ENCODE measurements at places on chromosomes 2 and 18.

GRCh38 chr2:45436456-45436855 lies 174.6 kb downstream of the SRBD1 start:
- DNase-seq: no peak

DNA sequence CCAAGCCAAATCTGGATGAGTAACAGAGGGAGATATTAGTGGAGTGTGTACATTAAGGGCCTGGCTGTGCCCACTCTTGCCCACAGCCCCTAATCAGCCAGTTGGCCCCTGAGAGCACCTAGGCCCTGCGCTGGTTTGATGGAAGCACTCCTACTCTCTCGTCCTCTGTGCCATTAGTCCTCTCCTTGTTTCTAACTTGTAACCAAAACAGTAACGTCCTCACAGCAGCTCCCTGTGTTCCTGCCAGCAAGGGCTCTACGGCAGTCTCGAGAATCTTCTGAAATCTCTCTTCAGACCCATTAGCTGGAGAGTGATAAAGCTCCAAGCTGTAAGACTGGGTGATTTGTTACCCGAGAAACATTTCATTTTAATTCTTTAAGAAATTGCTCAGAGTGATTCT lies 76.1 kb downstream of the LRRC30 start:
- no peak for DNase-seq

- no peak for DNase-seq
These were observed 376.5 kb downstream of the TMEM182 start for GRCh38 chr2:103138123-103138901.

- peak; percentile 36 for DNase-seq
These were observed 1.2 kb downstream of the ST3GAL5 start for GRCh38 chr2:85887566-85888019.

DNA sequence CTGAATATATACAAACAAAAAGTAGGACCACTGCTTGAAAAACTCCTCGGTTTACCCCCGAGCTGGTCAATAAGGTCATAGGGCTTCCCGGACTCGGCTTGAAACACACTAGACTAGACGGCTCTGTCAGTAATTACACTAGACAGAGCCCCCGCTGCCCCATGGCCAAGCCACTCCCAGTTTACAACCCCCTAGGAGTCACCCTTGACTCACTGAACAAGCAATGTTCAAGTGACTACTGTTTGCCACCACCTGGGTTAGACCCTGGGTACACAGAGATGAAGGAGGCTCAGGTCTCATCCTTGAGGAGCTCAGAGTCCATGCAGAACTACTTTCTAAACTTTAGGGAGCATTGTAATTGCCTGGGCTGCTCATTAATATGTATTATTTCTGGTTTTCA lies 13.7 kb upstream of the PRELID3A start:
- peak; percentile 82 for DNase-seq

DNA sequence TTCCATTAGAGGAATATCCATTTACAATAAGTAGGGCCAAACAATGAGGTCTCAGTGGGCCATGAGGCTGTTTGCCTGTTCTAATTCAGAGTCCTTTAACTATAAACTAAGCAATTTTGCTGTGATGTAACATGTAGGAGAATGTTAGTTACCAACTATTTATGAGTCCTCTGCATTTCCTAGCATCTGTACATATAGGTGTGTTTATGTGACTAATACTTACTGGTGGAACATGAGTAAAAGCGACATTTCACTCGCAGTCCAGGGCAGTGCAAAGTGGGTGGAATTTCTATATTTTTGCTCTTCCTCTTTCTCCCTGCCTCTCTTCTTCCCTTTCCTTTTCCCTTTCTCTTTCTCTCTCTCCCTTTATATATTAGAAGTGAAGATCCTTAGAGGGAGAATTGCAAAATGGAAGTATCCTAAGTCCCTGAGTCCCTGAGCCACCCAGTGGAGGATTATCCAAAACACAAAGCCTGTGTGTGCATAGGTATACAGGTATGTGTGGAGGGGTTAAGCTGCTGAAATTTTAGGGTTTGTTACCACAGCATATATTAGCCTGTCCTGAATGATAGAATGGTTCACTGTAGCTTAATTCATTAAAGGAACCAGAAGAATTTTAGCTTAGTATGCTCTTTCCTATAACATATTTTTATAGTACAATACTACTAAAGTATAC lies 487.0 kb upstream of the FANCL start:
- DNase-seq: no peak

DNA sequence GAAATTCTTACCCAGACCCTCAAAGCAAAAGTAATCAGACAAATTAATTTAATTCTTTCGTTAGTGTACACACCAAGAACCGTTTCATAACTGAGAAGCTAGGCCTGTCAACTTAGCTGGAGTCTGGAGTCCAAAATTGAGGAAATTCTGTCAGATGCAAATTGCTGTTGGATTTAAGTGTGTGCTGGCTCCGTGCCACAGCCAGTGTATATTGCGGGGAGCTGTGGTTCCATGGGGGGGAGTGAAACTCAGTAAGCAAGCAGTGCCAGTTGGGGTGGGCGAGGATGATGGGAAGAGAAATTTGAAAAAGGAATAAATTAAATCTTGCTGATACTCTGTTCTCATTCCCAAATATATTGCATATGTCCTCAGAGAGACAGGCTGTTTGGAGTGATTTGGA lies 4.0 kb downstream of the ARPC2 start:
- no peak for DNase-seq

DNA sequence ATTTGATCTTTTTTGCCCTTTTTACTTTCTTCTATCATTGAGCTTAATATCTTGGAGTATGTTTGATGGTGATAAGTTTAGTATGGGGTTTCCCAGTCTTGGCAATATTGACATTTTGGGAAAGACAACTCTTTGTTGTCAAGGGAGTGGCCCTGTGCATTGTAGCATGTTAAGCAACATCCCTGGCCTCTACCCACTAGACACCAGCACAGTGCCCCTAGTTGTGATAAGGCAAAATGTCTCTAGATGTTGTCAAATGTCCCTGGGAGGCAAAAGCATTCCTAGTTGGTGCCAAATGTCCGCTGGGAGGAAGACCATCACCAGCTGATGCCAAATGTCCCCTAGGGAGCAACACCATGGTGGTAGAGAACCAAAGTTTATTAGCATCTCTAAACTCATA lies 28.2 kb downstream of the GULP1 start:
- peak; percentile 27 for DNase-seq

- no peak for DNase-seq
These were observed 149.3 kb downstream of the COL6A3 start for GRCh38 chr2:237264480-237265219.

DNA sequence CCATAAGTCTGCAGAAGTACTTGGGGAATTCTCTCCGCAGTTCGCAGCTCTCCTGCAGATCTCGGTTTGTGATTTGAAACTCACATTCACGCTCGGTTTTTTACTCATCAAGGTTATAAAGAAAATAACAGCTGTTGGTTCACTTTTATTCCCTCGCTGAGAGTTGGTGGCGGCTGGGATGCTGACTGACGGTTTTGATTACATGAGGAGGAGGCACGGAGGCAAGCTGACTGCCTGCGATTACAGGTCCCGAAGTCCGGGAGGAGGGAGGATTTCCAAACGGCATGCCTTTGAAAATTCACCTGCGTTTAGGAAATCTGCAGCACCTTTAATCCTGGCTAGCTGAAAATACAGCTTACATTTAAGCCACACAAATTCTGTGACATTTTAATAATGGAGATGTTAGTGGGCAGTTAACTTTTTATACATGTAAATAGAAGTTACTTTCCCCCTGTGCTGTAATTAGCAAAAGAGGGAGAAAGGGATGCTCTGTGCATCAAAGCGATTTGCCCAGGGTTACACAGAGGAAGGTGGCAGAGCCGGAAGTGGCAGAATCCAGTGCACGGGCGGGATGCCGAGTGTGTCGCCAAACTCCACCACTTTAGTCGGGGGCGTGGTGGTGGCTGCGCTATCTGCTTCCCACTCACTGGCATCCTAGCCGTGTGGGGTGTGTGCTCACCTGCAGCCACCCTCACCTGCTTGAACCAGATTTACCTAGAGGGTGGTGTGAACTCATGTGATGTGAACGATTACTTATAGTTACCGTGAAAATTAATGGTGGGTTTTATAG lies 14.7 kb downstream of the AGAP1 start:
- no peak for DNase-seq

DNA sequence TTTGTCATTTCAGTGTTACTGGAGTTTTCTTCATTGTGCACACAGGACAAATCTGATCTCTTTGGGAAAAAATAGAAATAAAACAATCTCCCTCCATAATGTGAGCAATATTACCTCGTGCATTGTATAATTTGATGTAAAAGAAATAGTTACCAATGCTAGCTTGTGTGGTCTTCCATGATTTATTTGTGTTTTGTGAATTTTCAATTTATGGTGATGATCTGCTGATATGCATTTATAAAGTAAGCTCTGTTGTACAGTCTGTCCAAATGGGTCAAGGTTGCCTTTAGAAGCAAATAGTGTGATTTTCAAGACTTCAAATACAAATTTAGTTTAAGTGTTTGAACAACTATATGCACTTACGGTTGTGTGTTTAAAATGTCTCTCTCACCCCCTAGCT lies 50.9 kb downstream of the STAT1 start:
- no peak for DNase-seq

DNA sequence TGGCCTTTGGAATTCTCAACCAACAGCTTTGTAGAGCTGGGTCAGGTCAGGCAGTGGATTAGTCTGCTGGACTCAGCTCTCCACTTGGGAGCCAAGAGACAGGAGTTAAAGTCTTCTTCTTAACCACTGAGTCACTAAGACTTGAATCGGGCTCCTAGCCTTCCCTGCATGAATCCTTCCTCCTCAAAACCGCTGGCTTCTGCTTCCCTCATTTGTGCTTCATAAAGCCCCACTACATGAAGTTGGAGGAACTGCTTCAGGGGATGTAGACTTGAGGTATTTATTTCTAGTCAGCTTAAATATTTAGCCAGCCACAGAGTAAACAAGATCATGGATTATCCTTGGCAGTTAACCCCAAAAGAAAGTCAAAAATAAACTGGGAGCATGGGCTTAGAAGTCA lies 536.3 kb upstream of the TNP1 start:
- DNase-seq: no peak

DNA sequence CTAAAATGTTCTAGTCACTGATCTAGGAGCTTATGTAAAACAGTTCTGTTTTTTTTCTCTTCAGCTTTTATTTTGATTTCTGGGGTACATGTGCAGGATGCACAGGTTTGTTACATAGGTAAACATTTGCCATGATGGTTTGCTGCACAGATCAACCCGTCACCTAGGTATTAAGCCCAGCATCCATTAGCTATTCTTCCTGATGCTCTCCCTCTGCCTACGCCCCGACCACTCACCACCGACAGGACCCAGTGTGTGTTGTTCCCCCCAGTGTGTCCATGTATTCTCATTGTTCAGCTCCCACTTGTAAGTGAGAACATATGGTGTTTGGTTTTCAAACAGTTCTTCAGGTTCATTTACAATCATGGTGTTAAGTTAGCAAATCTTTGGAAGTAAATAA lies 84.8 kb upstream of the PROKR1 start:
- no peak for DNase-seq

DNA sequence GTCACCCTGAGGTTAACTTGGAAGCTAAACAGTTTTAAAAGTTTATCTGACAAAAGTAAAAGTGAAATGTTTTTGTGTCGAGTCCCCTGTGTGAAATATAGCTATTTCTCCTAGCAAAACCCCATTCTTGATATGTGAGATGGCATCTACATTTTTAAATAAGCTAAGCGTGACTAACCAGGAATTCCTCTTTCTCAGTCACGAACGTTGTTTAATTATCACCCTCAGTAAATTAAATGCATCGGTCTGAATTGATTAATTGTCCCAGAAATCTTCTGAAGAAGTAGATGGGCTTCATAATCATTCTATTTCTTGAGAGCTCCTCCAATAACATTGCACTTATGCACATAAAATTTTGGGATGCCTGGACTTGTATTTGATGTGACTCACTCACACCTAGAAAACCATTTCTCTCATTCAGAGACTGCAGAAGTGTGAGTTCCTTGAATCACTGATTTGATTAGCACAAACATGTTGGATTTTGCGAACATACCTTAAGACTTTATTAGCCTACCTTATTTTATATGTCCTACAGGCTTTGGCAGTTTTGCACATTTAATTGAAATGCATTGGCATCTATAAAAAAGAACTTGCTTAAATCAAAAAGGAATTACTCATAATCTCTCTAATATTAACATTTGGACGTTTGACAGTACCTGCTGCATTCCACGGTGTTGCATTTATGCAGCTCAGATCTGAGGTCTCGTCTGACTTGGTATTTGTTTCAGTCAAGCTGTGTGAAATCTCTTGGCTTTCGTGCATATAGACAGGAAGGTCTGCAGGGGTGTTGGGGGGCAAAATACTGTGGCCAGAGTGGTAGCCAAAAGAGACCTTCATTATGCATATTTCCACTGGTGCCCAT lies 475.2 kb downstream of the EPHA4 start:
- no peak for DNase-seq

DNA sequence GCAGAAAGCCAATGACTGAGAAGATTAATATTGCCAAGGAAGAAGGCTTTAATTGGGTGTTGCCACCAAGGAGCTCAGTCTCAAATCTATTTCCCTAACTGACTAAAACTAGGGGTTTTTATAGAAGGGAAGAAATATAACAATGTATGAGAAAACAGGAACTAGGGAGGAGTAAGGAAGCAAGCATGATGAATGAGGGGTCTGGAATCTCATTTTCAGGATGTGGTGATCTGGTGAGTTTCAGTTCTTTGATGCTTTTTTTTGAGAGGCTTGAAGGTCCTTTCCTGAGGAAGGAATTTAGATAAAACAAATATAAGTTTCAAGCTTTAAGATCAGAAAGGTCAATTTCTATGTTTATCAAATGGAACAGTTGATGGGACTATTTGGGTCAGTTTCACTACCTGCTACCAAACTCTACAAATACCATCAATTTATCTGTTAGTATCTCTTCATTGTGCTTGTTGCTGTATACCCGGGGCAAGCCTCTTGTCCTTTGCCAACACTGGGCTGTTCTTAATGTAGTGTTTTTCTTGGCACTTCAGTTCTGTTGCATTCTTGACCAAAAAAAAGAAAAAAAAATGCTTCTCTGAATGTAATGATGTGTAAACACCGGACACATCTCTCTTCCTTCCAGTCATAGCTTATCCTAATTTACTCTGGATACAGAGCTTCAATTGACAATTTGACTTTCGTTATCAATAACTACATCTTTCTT lies 357.0 kb downstream of the GALNT13 start:
- DNase-seq: no peak

GRCh38 chr2:165563468-165564225 lies 94.1 kb downstream of the CSRNP3 start:
- DNase-seq: no peak

- DNase-seq: no peak
These were observed 30.1 kb downstream of the CNGA3 start for GRCh38 chr2:98376301-98376910.

- peak; percentile 81 for DNase-seq
These were observed 8.6 kb upstream of the CRYBA2 start for GRCh38 chr2:219001577-219002394.

- no peak for DNase-seq
These were observed 336.1 kb upstream of the SKOR2 start for GRCh38 chr18:47587587-47587986.

Data from HuH-7 (cell line).